ENCODE measurements at places on chromosomes 12 and 14. TPM values are rescaled to one million over a fixed set of nuclear protein-coding genes. Genes with fewer than 3 reads are reported as not detected.

The RBM23 gene
- total RNA-seq: 50.4 TPM

The KRT86 gene
- not detected for total RNA-seq

The TMPRSS12 gene
- not detected for total RNA-seq

The PPP4R3A gene
- total RNA-seq: 48.3 TPM

The AQP2 gene
- not detected for total RNA-seq
